Activated CD4-positive, alpha-beta T cell treated with anti-CD3 and anti-CD28 coated beads for 4 hours (primary cell): ENCODE measurements at places on chromosomes 6 and 20.

DNA sequence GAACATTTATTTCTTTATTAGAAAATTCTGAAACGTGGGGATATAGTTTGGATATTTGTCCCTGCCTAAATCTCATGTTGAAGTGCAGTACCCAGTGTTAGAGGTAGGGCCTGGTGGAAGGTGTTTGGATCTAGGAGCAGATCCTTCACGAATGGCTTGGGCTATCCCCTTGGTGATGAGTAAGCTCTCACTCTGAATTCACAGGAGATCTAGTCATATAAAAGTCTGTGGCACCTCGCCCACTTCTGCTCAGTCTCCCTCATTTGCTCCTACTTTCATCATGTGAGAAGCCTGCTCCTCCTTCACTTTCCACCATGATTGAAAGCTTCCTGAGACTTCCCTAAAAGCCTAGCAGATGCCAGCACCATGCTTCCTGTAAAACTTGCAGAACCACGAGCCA is 96.8 kb upstream of the GJE1 start:
- DNase-seq = no peak

DNA sequence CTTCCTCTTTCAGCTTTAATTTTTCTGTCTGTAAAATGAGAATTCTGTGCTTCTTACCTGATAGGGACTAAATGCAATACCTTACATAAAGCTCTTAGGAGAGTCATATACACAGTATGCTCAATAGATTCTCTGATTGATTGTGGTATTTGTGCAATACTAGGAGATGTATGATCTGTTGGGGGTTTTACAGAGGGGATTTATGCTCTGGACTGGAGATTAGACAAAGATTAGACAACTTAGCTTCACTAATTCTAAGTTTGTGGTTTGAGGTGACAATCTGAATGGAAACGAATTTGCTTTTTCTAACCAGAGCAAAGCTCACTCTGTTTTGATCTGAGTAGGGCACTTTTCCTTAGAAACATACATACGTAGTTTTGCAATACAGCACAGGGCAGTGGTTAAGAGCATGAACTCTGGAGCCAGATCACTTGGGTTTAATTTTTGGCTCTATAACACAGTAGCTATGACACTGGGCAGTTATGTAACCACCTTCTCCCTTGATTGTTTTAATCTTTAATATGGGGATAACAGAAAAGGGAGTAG is 126.2 kb downstream of the RNF144B start:
- no peak for DNase-seq

- no peak for DNase-seq
These were observed 52.0 kb downstream of the ME1 start for GRCh38 chr6:83378621-83379388.

DNA sequence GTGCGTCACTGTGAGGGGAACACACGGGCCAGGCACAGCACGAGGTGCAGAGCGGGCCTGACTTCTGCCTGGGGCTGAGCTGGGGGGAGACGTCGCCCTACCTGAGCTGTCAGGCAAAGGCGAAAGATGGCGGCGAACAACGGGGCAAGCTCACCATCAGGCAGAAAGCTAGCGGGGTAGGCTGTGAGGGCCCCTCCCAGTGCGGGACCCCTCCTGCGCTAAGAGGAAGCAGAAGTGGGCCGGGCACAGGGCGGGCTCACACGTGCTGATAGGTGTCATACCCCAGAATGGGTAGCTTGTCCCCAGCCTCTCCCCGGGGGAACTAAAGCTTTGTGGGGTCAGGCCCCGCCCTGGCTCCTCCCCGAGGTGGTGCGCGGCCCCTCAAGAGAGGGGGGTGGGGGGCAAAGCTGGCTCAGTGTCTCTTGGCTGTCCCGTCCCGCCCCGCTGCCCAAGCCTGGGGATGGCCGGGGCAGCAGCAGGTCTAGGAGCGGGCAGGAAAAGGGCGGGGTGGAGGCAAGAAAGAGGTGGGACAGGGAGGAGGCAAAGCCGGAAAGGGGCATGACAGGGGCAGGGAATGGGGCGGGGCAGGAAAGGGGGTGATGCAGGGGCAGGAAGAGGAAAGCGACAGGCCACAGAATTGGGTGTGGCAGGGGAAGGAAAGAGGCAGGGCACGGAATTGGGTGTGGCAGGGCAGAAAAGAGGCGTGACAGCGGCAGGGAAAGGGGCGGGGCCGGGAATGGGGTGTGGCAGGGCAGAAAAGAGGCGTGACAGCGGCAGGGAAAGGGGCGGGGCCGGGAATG is 14.7 kb downstream of the UCKL1 start:
- DNase-seq = peak; percentile 58

DNA sequence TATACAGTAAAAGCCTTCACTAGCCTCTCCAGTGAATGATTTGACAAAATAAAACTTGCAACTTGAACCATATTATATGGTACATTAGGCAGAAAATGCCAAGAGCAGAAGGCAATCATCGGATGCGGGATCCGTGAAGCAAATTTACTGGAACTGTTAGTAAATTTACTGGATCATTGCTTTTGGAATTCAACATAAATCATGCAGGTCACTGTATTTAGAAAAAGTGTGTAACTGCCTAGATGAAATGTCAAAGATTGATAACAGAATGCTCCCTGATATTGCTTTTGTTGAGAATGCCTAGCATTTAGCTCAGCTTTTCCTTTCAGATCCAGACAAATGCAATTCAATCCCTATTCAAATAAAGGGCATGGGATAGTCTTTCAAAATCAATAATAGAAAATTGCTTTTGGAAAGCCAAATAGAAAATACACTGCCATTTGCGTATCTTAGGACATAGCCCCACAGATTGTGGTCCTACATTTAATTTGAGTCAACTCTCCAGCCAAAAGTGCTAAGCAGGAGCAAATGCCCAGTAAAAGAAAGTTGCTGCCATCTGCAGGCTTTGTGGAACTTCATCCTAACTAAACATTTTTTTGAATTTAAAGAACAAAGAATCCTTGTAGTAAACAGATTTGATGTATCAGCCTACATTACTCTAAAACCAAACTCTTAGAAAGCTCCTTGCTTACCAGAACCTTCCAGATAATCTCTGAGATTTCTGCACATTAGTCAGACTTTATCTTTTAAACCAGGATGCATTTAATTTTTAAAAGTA is 109.5 kb upstream of the HSF2 start:
- no peak for DNase-seq

DNA sequence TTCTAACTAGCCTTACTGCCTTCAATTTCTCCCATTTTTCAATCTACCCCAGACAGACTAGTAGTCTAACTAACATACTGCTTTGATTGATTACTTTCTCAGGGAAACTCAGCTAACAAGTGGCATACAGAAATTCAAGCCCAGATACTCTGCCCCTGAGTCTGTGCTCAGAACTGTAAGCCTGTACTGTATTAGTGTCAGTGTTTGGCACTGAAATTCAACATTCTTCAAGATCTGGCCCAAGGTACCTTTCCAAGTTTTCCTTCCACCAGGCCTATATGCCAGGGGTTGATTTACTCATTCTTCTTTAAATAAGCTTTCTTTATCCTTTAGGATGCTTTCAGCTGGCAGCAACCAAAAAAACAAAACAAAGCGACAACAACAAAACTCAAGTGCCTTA is 433.2 kb upstream of the MARCKS start:
- no peak for DNase-seq

- no peak for DNase-seq
These were observed 64.1 kb downstream of the FAM50B start for GRCh38 chr6:3913077-3913957.

- DNase-seq = peak; percentile 70
These were observed 23.0 kb downstream of the ZBP1 start for GRCh38 chr20:57596998-57597939.

DNA sequence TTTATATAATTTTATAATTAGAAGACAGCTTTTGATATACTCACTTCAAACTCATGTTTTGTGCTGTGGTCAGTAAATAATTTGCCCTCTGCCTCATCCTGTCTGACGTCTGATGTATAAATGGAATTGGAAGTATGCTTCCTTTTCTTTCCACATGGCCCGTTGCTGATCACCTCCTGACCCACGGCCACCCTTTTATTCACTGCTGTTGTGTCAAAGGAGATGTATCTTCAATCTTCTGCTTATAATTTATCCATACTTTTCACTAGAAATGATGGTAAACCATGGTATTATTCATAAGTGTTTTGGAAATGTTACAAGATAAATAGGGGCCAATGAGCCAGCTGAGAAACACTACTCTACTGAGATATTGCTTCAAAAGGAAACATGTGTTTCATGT is 841.8 kb downstream of the PHF3 start:
- no peak for DNase-seq

DNA sequence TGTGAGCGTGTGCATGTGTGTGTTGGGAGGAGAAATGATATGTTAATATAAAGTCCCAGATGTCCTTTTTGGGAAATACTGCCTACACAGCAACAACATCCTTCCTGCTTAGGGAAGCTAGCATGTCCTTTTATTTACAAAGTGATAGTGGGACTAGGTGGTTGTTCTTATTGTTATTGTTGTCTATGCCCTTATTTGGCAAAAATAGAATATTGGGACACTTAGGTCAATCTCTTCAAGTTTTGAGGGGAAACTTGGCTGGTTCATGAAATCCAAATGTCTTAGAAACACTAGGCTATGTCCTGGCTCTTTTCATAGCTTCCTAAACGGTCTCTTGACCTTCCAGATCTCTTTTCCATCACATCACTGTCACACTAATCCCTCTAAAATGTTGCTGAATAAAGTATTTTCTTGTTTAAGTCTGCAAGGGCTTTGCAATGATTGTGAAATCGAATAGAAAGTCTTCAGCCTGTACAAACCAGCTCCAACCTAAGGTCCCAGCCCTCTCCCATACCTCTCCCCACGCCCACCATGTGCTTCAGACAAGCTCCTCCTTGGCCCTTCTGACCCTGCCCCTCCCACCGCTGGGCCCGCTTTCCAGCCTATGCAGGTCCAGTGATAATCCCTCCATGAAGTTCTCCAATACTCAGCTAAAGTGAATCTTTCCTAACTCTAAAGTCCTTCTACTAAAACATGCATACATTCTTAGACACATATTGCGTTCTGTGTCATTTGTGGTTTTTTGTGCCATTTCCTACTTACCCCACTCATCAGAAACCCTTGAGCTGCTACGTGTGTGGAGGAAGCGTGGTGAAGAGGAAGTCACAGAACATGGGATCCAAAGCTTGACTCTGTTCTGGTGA is 205.1 kb downstream of the LY86 start:
- no peak for DNase-seq

GRCh38 chr20:47468290-47469050 is 33.2 kb upstream of the NCOA3 start:
- no peak for DNase-seq

- DNase-seq = peak; percentile 72
These were observed 585 bp downstream of the PSMB9 start for GRCh38 chr6:32854376-32855178.

- no peak for DNase-seq
These were observed 3.5 kb downstream of the TFAP2A start for GRCh38 chr6:10411131-10411970.

DNA sequence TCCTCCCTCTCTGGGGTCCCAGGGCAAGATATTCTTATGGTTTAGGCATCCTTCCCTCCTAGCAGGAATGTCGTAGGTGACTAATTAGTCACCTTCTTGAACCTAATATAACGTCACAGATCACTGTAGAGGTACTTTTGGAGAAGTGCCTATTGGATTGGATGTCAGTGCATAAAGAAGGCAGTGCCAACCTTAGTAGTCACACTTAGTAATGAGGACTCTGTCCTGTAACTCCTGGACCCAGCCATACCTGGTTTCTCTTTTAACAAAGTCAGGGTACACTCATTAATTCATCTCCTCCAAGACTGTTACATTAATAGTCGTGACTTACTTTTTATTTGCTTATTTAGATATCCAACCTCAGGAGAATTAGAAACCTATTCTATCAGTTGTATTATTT is 20.0 kb downstream of the VTA1 start:
- no peak for DNase-seq

DNA sequence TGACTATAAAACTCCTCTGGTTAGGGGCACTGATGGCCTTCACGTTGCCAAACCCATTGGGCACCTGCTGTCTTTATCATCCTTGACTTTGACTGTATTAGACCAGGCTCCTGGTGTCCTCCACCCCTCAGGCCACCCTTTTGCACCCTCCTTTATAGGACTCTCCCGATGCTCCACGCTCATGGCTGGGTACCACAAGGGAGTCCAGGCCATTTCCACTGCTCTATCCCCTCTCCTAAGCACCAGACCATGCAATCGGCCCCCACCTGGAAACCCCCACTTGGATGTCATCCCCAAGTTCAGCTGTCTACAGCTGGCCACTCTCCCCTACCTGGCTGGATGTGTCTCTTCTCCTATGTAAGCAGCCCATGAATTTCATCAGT is 115.2 kb downstream of the TOX2 start:
- DNase-seq = no peak

- no peak for DNase-seq
These were observed 99.0 kb downstream of the GMPR start for GRCh38 chr6:16337295-16337975.

- DNase-seq = no peak
These were observed 81.6 kb downstream of the MRPL14 start for GRCh38 chr6:44045672-44046015.

- no peak for DNase-seq
These were observed 702 bp upstream of the TNFAIP3 start for GRCh38 chr6:137866200-137866913.

GRCh38 chr6:78500299-78501089 is 366.9 kb upstream of the IRAK1BP1 start:
- DNase-seq = no peak

DNA sequence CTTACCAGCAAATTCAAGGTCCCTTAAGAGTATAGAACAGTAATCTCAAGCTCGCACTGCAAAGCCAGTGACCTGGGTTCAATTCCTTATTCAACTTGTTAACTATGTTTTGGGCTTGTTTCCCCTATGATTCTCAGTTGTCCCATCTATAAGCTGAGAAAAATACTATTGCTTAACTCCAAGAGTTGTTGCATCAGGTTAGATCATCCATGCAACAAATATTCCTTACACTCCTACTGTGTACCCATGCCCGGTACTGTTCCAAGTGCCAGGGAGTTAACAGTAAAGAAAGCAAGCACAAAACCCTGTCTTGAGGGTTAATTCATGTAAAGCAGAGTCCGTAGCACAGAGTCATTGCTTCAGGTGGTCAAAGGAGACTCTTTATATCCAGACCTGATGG is 247.3 kb downstream of the MAFB start:
- no peak for DNase-seq
